ENCODE measurements at places on chromosomes 2 and 18.

- DNase-seq = no peak
Measured at GRCh38 chr2:30293303-30293921, 62.1 kb downstream of the LBH start.

- DNase-seq = no peak
Measured at GRCh38 chr2:19111354-19111753, 247.1 kb downstream of the OSR1 start.

DNA sequence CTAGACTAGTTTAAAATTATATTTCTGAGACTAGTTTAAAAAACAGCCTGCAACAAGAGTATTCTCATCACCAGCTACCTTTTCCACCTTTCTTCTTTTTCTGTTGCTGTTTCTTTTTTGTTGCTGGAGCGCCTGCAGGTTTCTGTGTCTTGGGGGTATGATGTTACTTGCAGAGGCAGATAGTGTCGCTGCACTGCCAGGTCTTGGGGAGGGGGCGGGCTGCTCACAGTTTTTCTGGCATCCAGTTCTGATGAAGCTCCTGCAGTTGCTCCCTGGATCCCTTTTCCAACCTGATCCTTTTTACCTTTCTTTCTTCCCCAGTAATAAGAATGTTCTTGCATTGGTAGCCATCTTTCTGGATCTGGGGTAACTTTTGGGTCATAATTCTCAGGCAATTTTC is 8.0 kb upstream of the C18orf32 start:
- DNase-seq = no peak

DNA sequence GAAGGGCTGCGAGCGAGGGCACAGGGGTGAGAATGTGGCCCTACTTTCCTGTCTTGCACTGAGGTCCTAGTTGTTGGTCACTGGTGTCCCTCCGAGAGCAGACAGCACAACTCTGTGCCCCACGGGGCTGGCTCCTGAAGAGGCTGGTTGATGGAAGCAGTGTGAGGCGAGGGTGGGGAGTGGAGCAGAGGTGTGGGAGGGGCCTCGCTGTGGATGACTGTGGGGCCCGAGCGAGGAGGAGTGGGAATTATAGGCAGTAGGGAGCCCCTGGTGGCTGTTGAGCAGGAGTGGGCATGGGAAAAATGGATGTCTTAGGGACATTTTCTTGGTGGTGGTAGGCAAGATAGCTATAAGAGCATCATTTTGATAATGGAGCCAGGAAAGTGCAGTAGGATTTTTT is 660.5 kb upstream of the HS6ST1 start:
- no peak for DNase-seq

- DNase-seq = no peak
Measured at GRCh38 chr2:62374301-62375112, 131.5 kb downstream of the TMEM17 start.

DNA sequence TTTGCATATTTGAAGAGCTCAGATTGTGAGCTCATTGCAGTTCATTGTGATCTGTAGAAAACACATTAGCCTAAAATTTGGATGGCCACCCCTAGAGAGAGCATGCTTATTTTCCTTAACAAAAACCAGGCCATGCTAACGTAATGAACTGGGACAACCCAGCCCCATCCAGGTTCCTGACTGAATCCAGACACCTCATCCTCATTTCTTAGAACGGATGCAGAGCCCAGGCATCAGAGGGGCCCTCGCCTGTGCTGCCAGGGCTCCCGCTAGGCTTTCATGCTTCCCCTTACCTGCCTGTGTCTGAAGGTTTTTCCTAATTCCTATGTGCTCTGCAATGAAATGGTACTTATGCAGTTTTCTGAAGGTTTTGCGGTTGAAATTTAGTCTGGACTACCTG is 171.1 kb downstream of the CCDC102B start:
- DNase-seq = no peak

- no peak for DNase-seq
Measured at GRCh38 chr2:72148837-72149555, 1.3 kb upstream of the CYP26B1 start.

DNA sequence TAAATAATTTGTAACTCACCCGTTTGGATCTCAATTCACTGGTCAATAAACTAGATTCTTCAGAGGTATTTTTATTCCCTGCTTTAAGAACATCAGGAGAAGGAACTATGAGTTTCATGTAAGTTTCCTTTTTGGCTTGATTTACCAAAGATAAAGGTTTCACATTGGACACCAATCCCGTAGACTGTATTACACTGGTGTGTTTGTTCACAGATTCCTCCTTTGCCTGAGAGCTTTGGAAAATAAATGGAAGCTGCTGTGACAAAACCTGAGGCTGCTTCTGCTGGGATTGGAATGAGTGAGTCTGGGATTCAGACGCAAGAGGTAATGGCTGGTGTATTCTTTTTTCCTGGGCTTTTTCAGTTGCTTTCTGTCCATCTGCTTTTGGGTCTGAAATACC is 151.8 kb upstream of the WDSUB1 start:
- no peak for DNase-seq

DNA sequence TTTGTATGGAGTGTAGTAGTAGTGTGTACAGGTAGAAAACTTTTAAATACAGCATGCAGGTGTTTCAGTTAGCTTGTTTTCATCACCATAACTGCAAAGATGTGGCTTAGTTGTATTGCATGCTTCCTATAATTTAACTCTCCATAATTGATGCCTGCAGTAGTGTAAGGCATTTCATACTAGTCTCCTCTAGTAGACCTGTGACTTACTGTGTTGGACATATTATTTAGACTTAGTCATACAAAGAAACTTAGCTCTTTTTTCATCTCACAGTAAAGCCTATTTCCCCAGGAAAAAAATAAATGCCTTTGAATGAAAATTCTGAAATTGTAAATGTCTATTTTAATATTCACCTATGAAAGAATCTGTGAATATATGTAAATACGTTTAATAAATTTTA is 52.8 kb upstream of the TWSG1 start:
- DNase-seq = no peak

- DNase-seq = no peak
Measured at GRCh38 chr2:138201286-138201685, 237.0 kb downstream of the HNMT start.

GRCh38 chr2:4369826-4370419 is 666.5 kb downstream of the DCDC2C start:
- no peak for DNase-seq

DNA sequence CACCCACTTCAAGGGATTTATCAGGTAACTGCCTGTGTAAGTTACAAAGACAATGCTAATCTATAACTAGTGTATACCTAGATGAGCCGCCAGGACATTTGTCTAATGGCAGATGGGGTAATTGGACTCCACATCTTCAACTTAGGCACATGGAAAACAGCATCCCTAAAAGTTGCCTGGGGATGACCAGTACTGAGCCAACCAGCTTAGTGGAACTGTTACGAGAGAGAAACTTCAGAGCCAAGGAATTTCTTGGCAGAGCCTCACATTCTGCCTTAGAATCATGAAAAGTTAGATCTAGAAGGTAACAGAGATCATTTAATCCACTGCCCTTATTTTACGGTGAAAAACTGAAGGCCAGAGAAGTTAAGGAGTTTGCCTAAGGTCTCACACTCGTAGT is 15.5 kb upstream of the CLASP1 start:
- no peak for DNase-seq

GRCh38 chr2:19944205-19944845 is 42.5 kb upstream of the TTC32 start:
- no peak for DNase-seq

GRCh38 chr18:13681701-13682100 is 44.7 kb downstream of the FAM210A start:
- DNase-seq = no peak

- no peak for DNase-seq
Measured at GRCh38 chr2:115825912-115826311, 1383.5 kb downstream of the DPP10 start.

Measured in activated naive CD8-positive, alpha-beta T cell treated with anti-CD3 and anti-CD28 coated beads, Interleukin-2, amount 50 U/mL, for 16 hours (primary cell).